Stimulated activated CD8-positive, alpha-beta memory T cell treated with anti-CD3 and anti-CD28 coated beads, Interleukin-4, amount 100 ng/mL, for 4 hours (primary cell): ENCODE measurements at places on chromosomes 3 and 15.

DNA sequence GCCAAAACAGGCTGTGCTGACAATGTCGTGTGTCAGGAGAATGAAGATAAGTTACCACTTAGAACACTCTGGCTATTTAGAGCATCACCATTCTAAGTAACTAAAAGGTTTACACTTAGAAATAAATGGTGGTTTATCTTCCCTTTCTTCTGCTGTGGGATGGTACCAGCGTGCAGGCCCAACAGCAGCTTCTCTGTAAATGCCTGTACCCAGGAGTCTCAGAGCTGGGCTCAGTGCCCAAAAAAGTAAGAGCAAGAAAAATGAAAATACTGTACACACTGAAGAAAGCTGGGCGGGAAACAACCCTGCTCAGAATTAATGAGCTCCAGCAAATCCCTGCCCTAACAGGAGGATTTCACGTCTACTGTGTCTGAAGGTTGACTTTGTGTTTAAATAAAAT lies 206.5 kb downstream of the MFSD1 start:
- no peak for DNase-seq

DNA sequence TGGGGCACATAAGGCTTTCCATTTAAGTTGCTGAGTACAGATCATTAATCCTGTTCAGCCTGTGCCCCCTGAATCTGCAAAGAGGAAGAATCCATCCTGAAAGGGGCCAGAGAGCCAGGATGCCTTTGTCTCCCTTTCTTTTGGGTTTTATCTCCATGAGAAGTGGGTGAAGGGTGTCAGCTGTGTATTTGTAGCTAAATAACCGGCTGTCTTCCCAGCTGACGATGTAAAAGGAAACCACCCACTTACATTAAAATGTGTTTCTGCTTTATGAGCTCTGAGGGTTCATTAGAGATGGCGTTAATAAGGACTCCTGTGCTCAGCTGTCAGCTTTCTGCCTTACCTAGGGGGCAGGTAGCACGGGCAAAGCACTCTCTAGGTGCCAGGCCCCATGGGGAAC lies 83.4 kb downstream of the SLCO3A1 start:
- DNase-seq: no peak

DNA sequence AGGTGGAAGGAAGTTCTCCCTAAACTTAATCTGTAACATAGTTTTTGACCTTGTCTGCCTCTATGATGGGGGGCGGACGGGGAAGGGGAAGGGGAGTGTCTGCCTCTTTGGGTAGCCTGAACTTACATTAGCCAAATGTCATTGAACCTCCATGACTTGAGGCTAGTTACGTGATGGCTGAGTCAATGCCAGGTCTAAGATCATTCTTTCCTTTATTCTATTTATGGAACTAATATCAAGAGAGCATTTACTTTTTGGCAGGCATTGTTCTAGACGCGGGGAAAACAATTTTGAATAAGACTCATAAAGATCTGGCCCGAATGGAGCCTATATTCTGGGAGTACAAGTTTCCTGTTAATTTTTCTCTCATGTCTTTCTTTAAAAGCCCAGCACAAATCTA lies 340.7 kb upstream of the C2CD4B start:
- DNase-seq: no peak

GRCh38 chr3:112365636-112366035 lies 32.7 kb downstream of the CD200 start:
- DNase-seq: no peak
